Anterior cingulate cortex (tissue), 58 donors: ENCODE measurements at places on chromosomes 2 and 18.
A peak's percentile ranks its signal among the peaks of the same experiment; 100 is the strongest.

DNA sequence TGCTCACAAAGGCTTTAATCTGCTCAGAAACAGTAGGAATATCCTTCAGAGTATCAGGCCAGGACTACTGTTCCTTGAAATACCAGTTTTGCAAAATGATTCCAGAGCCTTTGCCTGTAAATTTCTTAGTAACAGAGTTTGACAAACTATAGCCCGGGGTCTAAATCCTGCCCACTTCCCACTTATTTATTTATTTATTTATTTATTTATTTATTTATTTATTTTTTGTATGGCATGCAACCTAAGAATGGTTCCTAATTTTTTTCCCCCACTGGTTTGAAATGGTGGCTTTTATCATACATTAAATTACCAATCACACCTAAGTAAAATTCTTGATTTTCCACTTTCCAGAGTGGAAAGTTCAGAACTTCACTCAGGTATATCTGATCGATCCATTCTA, 45.6 kb downstream of the KCNG3 start:
- no peak for DNase-seq

GRCh38 chr2:215003001-215003400, 135.4 kb downstream of the ABCA12 start:
- no peak for DNase-seq

DNA sequence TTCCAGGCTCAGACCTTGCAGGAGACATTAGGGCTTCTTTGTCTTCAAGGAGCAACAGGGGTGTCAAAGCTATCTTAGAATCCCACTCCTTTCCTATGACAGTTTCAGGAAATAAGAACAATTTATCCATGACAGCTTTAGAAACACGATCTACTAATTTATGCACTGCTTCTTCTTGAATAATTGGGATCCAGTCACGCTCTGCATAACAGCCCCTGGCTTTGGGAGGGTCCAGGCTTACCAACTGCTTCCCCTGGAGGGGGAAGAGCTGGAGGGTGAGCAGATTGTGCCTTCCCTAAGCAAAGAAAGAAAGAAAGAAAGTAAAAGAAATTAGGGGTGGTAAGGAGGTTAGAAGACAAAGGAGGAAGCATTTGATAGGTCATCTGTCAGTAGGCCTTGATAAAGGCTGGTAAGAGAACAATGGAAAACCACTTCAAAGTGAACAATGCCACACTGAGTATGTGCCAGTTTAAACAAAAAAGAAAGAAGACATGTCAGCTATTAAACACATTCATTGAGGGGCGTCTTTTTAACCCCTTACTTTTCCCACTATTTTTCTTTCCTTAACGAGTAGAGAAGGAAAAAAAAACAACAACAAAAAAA, 327.6 kb downstream of the DCC start:
- no peak for DNase-seq

GRCh38 chr2:11343650-11344341, 640 bp downstream of the ROCK2 start:
- DNase-seq, result peak; percentile 42

DNA sequence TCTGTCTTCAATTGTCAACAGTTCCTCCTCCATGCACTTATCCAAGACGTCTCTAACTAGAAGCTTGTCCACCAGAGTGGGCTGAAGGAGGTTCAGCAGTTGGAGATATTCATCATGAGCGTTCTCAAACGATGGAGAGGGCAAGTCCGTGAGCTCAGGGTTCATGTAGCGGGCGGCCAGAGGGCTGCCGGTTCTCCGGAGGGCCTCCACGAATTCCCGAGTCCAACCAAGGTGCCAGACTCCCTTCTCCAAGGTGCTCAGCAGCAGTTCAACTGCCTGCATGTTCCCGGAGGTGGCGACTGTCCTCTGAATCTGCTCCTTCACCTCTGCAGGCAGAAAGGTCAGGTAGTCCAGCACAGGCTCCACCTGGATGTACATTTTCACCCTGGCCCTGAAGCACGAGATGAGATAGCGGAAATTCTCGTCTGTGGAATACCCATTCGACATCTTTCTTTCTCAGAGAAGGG, 590 bp downstream of the IFIH1 start:
- DNase-seq, result no peak

- DNase-seq, result no peak
Observed at GRCh38 chr2:45003579-45004551, 5.4 kb downstream of the SIX2 start.

- DNase-seq, result no peak
Observed at GRCh38 chr2:24077879-24078278, 1.8 kb upstream of the SF3B6 start.

DNA sequence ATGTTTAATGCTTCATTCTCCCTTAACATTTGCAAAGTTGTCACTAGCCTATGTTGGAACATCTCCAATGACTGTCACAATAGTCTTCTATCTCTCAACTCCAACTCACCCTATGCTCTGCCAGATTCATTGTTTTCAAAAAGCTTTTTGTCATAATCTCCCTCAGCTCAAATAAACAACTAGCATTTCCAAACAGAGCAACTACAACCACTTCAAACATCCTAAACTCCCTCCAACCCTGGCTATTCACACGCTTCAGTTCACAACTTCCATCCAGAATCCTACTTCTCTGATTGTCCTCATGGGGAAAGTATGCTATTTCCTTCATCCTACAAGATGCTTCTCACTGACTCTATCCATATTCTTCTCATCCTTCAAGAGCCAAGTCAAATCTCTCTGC, 139.2 kb upstream of the VRK2 start:
- DNase-seq, result no peak

GRCh38 chr18:59715445-59715844, 18.2 kb upstream of the CCBE1 start:
- no peak for DNase-seq

GRCh38 chr2:162221064-162221463, 22.2 kb downstream of the FAP start:
- DNase-seq, result peak; percentile 21

DNA sequence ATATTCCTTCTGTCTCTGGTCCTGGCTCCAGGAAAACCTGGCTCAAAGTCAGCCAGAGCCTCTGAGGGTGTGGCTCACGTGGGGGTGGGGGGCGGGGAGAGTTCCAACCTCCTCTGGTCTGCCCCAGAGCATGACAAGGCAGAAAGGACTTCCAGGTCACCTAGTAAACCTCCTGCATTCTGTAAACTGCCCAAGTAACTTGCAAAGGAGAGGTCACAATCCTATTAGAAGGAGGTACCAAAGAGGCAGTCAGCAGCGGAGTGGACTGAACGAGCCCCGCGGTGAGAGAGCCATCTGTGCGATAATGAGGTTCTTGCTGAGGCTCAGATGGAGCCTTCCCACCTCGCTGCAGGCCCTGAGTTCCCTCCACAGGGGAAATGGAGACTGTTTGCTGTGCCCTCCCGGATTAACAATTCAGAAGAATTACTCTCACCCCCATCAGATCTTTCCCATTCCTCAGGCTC, 58.9 kb upstream of the GATA6 start:
- DNase-seq, result no peak

DNA sequence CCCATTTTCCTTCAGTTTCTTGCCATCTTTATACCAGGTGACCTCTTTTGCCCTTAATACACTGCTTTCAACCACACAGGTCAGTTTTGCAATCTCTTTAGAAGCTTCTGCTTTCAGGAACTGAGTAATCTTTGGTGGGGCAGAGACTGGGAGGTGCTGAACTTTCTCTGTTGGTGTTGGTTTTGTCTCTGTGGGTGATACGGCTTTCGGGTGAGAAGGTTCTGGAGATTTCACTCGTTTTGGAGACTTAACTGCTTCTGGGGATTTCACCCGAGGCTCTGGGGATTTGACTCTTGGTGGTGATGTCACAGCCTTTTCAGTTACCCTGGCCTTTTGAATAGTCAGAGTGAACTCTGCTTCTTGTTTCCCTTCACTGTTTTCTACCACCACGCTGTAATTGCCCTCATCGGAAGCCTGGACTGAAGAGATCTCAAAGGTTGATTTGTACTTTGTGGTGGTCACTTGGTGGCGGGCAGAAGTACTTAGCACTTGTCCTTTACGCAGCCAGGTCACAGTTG, 50.4 kb downstream of the PLEKHA3 start:
- DNase-seq, result no peak

GRCh38 chr2:8837795-8838140, 355 bp upstream of the KIDINS220 start:
- no peak for DNase-seq

GRCh38 chr2:127155947-127156346, 49.0 kb upstream of the BIN1 start:
- DNase-seq, result no peak

GRCh38 chr2:171432206-171432968, 1.4 kb downstream of the METTL8 start:
- DNase-seq, result no peak

DNA sequence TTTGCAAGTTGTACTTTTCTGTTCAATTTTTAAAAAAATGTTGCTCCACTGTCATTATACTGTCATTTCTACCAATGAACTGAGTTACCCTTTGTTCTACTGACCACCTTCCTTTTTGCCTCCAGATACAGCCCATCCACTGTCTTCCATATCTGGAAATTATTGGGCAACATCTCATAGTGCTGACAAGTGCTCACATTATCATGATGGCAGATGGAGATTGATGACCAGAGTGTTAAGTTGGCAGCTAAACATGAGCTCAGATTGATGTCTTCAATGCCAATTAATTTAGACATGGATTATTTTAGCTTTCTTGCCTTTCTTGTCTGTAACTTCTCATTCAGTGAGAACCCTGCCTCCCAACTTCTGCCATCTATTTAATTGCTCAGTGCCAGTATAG, 76.6 kb downstream of the KIAA1328 start:
- no peak for DNase-seq

GRCh38 chr2:58655152-58655551, 414.0 kb upstream of the FANCL start:
- DNase-seq, result no peak

DNA sequence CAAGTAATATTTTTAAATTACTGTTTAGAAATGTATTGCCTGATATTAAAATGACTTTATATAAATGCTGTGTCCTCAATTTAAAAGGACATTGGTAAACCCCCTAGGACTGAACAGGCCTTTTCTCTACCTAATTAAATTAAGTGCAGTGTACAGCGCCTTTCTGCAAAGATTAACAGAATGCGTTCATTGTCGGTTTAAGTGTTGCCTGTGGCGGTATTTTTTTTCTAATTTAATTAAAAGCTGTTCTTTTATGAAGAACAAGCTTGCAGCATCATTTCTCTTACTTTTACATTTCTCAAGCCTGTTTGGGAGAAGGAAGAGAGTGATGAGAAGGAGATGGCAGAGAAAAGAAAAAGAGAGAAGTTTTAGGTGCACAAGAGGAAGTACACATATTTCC, 344.9 kb downstream of the CPS1 start:
- no peak for DNase-seq

GRCh38 chr2:21687589-21687988, 563.8 kb downstream of the TDRD15 start:
- DNase-seq, result no peak

DNA sequence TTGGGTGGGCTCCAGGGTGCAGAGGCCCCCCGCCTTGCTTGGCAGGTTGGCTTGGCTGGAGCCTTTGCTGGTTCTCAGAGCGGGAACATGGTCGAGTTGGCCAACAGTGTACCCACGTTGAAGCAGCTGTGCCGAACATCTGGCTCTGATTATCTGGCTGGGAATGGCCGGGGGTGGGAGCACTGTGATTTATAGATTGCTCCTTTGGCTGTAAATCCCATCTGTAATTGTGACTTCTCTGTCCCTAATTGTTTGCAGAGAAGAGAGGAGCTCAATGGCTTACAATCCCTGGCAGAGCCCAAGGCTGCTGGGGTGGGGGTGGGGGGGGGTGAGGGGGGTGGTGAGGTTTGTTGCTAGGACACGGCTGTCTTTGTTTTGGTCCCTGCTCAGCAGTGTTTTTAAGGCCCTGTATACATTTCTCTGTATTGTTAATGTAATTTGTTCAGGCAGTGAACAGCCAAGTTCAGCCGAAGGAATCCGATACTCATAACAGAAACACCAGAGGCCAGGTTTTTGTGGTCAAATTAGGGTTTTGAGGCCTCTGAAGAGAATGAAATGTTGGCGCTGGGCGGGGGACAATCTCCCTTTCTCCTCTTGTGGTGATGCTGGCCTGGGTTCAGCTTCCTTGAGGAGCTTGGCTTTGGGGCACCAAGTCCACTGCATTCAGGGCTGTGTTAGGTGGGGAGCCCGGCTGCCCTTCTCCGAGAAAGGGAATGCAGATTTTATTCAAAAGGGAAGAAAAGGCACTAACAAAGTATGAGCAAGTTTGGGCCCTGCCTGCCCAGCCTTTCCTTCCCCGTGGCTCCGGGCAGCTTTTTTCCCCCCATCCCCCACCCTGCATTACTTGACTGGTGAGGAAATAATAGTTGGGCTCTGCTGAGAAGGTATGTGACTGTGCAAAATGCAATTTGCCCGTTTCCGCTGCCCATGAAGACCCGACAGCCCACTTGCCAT, 82.5 kb downstream of the TCF7L1 start:
- DNase-seq, result peak; percentile 44

DNA sequence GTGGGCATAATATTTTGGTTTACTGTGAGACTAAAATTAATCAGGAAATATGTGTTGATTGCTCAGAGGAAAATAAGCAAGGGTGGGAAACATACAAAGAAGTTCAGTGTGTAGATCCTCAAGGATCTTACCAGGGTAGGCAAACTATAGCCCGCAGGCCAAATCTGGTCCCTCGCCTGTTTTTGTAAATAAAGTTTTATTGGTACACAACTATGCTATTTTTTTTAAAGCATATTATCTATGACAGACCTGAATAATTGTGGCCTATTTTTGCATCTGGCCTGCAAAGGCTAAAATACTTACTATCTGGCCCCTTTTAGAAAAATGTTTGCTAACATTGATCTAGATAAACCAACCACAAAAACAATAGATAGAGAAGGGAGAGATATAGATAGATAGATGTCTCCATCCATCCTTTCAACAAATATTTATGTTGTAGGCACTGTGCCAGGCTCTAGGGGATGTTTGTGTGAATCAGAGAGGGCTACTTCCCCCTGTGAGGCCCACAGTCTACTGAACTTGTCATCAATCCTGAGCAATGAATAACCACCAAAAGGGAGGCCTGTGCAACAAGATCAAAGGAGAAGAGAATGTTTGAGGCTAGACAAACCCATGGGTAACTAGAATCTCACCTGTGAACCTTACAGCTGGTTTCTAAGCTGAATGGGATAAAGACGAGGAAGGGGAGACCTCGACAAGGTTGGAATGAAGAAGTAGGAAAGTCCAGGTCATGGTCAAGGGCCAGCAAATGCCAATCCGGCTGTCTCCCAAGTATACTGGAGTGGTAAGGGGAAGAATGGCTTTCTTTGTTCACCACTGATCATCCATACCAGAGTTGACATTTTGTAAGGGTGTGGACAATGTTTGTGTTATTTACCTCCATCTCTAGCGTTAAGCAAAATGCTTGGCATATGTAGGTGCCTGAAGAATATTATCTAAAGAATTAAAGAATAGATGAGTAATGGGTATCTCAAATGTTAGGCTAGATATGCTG, 23.6 kb downstream of the ALPK2 start:
- DNase-seq, result no peak
